HepG2 (cell line): ENCODE measurements at places on chromosomes 4 and X. TPM values are rescaled to one million over a fixed set of nuclear protein-coding genes. Genes with fewer than 3 reads are reported as not detected.

GRCh38 chr4:76736414-76736813 lies 161.5 kb downstream of the SOWAHB start:
- no peaks in the 10 kb centered on the region for H3K36me3 ChIP-seq
- H3K27ac ChIP-seq = no peak overlapping the region
- 0 out of 3 replicates have a peak, but pooled peaks cover 3% of the 10 kb centered on the region for H3K27me3 ChIP-seq
- no peaks in the 10 kb centered on the region for H3K4me1 ChIP-seq
- no peak for DNase-seq
- no peak overlapping the region for H3K4me3 ChIP-seq

DNA sequence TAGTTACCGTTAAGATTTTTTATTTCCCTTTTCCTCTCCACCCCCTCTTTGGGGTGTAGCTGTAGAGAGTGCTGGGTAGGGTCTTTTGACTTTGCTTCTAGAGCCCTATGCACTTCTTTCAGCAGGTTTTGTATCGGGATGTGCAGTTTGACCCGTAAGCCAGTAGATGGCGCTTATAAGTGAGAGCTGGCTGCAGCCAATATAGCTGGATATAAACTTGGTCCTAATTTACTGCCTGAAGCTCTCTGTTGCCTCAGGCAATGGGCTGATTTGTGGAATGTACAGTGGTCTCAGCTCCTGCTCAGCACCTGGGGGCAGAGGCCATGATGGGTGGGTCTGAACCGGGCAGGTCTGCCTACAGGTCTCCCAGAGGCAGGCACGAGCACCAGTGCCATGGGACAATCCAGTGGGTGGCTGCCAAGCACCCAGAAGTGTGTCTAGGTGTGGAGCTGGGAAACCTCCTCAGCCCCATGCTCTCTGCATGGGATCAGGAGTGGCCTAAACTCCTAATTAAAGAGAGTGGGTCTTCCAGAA lies 146.5 kb downstream of the SPANXN1 start:
- H3K4me3 ChIP-seq = no peak overlapping the region
- H3K27me3 ChIP-seq = no peaks in the 10 kb centered on the region
- no peak overlapping the region for H3K27ac ChIP-seq
- no peak for DNase-seq
- no peaks in the 10 kb centered on the region for H3K36me3 ChIP-seq

- no peak overlapping the region for H3K4me3 ChIP-seq
- no peaks in the 10 kb centered on the region for H3K36me3 ChIP-seq
- no peaks in the 10 kb centered on the region; the same call in 1 of the 2 replicates for H3K27me3 ChIP-seq
- H3K27ac ChIP-seq = no peak overlapping the region
- DNase-seq = no peak
- H3K4me1 ChIP-seq = no peaks in the 10 kb centered on the region
Observed at GRCh38 chr4:47315346-47315745, 148.2 kb downstream of the COMMD8 start.

DNA sequence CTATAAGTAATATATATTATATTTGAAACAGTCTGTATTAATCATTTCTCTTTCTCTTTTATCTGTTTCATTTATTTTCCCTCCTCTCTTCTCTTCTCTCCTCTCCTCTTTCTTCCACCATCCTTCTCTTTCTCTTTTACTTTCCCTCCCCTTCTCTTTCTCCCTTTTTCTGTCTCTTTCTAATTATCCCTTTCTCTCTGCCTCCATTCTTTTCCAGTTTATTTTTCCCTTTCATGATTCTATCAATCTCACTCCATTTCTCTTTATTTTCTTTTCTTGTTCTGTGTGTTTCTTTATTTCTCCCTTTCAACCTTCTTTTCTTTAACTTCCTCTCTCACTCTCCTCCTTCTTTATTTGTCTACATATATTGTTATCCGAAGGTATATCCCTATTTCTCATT lies 399.8 kb upstream of the POU3F4 start:
- no peaks in the 10 kb centered on the region for H3K36me3 ChIP-seq
- no peaks in the 10 kb centered on the region for H3K4me1 ChIP-seq
- no peak overlapping the region for H3K27ac ChIP-seq
- DNase-seq = no peak
- H3K4me3 ChIP-seq = no peak overlapping the region

LSM6 gene
- 83.3 and 83.8 TPM in 2 replicates for total RNA-seq
